ENCODE measurements at places on chromosomes 11 and 22. TPM values are rescaled to one million over a fixed set of nuclear protein-coding genes. Genes with fewer than 3 reads are reported as not detected.

GRCh38 chr11:74321487-74322188 is 10.2 kb upstream of the P4HA3 start:
- peak; percentile 47 for DNase-seq

The PAX6 gene
- 17.3 TPM for total RNA-seq

The SERPING1 gene
- total RNA-seq = not detected

The PLA2G6 gene
- 2.8 TPM for total RNA-seq

The FGF3 gene
- not detected for total RNA-seq

The ZC3H12C gene
- 4.0 TPM for total RNA-seq
